ENCODE measurements at places on chromosomes 4 and X. TPM values are rescaled to one million over a fixed set of nuclear protein-coding genes. Genes with fewer than 3 reads are reported as not detected.

PAGE2B gene
- total RNA-seq: 0.48 TPM

SRPK3 gene
- total RNA-seq: not detected

DNA sequence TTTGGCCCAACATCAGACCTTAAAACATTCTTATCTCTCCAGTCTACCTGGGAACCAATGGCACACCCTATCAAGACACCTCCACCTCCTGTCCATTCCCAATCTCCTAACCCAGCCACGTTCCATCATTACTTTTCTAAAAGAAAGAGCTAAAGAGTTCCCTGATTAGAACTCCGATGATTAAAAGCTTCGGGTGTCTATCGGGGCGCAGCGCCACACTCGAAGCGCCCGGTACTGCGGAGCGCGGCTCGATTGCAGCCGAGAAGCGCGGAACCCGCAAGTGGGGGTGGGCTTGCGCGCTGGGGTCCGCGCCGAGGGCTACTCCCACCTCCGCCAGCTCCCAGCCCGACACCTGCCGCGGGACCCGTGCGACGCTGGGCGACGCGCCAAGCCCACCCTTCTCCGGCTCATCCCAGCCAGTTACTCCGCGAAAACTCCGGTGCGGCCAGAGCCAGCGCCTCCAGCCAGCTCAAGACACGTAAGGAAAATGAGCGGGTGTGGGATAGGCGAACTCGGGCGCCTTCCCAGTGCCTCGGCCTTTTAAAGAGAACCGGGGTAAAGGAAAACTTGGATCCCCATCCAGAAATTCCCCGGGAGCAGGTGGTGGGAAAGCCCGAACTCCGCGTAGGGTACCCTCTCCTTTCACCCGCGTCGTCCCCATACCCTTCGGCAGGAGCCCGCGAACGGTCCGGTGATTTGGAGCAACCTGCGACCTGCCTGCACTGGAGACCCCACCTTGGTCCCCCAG, 593 bp downstream of the NPY1R start:
- H3K4me3 ChIP-seq: peak overlapping the region; percentile 55
- H3K27ac ChIP-seq: no peak overlapping the region
- peaks cover 14% of the 10 kb centered on the region for H3K4me1 ChIP-seq
- no peaks in the 10 kb centered on the region for H3K36me3 ChIP-seq

DNA sequence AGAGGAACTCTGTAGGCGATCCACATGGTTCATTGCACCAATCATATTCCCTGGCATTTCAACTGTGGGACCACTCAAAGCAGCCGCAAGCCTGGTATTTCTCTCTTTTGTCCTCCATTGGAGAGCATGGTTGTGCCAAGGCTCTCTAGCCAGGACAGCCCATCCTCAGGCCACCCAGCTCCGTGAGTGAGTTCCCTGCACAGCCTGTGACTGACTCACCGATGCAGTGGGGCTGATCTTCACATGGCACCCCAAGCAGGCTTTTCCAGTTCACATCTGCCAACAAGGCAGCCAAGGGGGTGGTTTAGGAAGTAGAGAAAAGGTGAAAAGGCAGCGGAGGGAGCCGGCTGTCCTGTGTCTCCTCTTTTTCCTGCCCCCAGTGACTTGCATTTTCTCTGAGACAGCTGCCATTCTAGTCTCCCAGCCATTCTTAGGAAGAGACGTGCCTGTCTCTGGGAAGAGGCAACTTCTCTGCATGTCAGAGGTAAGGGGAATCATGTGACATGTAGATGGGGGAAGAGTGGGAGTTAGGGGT, 69.2 kb downstream of the MID1IP1 start:
- H3K27me3 ChIP-seq: no peaks in the 10 kb centered on the region
- H3K4me1 ChIP-seq: no peaks in the 10 kb centered on the region
- H3K36me3 ChIP-seq: no peaks in the 10 kb centered on the region

ASMT gene
- not detected for total RNA-seq

DNA sequence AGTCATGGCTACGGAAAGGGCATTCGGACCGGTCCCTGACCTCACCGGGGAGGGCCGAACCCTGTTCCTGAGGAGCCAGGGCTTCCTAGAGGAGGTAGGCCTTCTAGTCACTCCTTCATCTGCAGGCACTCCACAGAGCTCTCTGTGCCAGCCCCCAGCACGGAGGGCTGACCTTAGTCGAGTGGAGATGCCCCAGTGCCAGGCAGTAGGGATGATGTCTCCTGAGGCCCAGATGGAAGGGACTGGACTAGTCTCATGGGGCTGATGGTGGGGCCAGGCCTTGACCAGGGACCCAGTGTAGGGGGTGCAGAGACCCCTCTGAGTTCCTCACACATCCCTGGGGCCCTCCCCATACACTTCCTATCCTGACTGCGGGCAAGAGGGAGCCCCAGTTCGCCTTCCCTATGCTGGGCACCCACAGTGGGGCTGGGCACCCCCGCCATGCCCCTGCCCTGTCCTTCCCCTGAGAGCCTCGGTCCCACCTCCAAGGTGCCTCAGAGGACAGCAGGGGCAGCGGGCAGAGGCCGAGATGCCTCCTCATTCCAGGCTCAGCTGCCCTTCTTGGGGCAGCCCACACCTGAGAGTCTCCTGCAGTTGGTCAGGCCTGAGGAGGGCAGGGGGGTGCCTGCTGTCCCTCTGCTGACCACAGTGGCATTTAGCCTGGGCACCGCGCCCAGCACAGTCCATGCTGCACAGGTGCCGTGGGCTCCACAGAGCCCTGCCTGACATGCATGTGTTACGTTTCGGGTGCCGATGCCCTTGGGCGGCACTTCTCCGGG, 1.4 kb upstream of the MSANTD1 start:
- H3K27me3 ChIP-seq: no peaks in the 10 kb centered on the region
- no peak for DNase-seq
- H3K4me1 ChIP-seq: peaks cover 6% of the 10 kb centered on the region
- H3K36me3 ChIP-seq: peaks cover 1% of the 10 kb centered on the region
- H3K27ac ChIP-seq: no peak overlapping the region
- H3K4me3 ChIP-seq: no peak overlapping the region

BTK gene
- 0.38 TPM for total RNA-seq

DNA sequence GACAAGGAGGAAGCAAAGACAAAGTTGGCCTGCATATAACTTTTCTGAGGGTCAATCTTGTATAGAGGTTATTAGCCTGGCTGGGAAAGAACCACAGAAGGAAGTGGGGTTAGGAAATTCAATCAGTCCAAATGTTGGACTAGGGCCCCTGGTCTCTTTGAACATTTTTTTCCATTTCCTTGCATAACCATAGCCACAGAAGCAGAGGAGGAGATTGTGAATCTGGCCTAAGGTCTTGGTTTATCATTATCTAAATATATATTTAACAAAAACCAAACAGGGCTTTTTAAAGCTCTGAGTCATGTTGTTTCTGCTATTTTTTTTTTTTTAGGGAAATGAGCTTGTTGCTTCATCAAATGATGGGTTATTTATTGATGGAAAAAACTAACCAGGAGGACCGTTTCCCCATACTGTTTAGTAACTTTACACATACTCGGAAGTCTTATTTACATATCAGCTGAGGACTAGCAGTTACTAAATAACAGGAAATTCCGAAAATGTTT, 97.7 kb upstream of the ACSL4 start:
- no peaks in the 10 kb centered on the region for H3K27me3 ChIP-seq
- H3K36me3 ChIP-seq: no peaks in the 10 kb centered on the region
- no peaks in the 10 kb centered on the region for H3K4me1 ChIP-seq

DNA sequence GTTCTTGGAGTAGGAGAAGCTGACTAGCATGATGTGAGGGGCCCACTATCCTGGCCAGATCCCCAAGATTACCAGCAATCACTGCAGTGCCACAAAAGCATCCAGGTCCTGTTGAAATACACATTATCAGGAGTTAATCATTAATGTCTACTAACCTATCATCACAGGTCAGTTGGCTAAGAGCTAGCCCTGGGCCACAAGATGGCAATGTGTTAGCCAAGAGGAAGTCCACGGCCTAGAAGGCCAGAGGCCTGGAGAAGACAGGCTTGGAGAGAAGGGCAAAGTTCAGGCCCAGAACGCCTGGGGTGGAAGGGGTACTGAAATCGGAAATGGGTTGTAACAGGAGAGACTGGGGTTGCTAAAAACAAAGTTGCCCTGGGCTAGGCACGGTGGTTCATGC, 19.9 kb upstream of the KIAA1210 start:
- H3K36me3 ChIP-seq: no peaks in the 10 kb centered on the region
- no peak overlapping the region for H3K4me3 ChIP-seq
- DNase-seq: no peak
- H3K4me1 ChIP-seq: no peaks in the 10 kb centered on the region
- H3K27ac ChIP-seq: no peak overlapping the region

DNA sequence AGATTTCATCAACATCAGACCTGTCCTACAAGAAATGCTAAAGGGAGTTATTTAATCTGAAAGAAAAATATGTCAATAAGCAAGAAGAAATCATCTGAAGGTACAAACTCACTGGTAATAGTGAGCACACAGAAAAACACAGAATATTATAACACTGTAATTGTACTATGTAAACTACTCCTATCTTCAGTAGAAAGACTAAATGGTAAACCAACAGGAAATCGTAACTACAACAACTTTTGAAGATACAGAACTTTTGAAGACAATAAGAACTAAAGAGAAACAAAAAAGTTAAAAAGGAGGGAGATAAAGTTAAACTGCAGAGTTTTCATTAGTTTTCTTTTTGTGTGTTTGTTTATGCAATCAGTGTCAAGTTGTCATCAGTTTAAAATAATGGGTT, 12.4 kb downstream of the MED14 start:
- H3K36me3 ChIP-seq: peaks cover 34% of the 10 kb centered on the region
- H3K4me3 ChIP-seq: no peak overlapping the region
- no peak for DNase-seq
- H3K27me3 ChIP-seq: no peaks in the 10 kb centered on the region

GRCh38 chr4:8394061-8394519, 46.4 kb downstream of the ACOX3 start:
- peaks cover 6% of the 10 kb centered on the region for H3K36me3 ChIP-seq
- H3K4me1 ChIP-seq: no peaks in the 10 kb centered on the region
- H3K27ac ChIP-seq: no peak overlapping the region
- no peak for DNase-seq
- no peak overlapping the region for H3K4me3 ChIP-seq

DNA sequence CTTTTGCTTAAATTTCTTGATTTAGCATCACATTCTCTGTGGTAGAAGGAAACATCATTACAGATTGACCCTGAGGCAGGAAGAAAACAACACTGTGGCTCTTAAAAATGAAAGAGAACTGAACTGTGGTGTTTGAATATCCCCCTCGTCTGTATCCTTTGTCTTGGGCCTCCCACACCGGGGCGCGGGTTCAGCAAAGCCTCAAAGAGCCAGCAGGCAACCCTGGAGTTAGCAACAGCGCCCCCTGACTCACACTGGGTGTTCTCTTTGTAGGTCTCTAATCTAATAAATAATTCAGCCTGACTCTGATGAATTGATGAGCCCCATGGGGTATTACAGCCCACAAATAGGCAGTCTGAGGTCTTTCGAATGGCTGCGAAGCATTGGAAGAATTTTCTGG, 46.1 kb upstream of the CTSO start:
- peaks cover 18% of the 10 kb centered on the region for H3K27me3 ChIP-seq
- DNase-seq: no peak
- no peak overlapping the region for H3K4me3 ChIP-seq
- no peaks in the 10 kb centered on the region for H3K36me3 ChIP-seq

- no peak for DNase-seq
- no peaks in the 10 kb centered on the region for H3K27me3 ChIP-seq
- no peaks in the 10 kb centered on the region for H3K4me1 ChIP-seq
- no peaks in the 10 kb centered on the region for H3K36me3 ChIP-seq
- no peak overlapping the region for H3K27ac ChIP-seq
Measured at GRCh38 chrX:29470030-29470429, 745.3 kb upstream of the MAGEB2 start.

- H3K36me3 ChIP-seq: no peaks in the 10 kb centered on the region
- H3K27ac ChIP-seq: no peak overlapping the region
- H3K4me3 ChIP-seq: no peak overlapping the region
- no peak for DNase-seq
Measured at GRCh38 chr4:15769202-15769601, 8.9 kb upstream of the CD38 start.

- no peak for DNase-seq
- H3K27me3 ChIP-seq: no peaks in the 10 kb centered on the region
- H3K36me3 ChIP-seq: peaks cover 76% of the 10 kb centered on the region
- H3K4me3 ChIP-seq: peak overlapping the region; percentile 49
- peaks cover 81% of the 10 kb centered on the region for H3K4me1 ChIP-seq
Measured at GRCh38 chrX:136660896-136661295, 12.9 kb downstream of the CD40LG start.

GRCh38 chr4:137370206-137370633, 162.1 kb downstream of the PCDH18 start:
- no peaks in the 10 kb centered on the region for H3K4me1 ChIP-seq
- H3K27ac ChIP-seq: no peak overlapping the region
- no peaks in the 10 kb centered on the region for H3K36me3 ChIP-seq
- DNase-seq: no peak
- no peaks in the 10 kb centered on the region for H3K27me3 ChIP-seq
- H3K4me3 ChIP-seq: no peak overlapping the region

GRCh38 chr4:8534129-8534528, 46.1 kb upstream of the GPR78 start:
- no peak overlapping the region for H3K4me3 ChIP-seq
- H3K36me3 ChIP-seq: peaks cover 1% of the 10 kb centered on the region
- H3K27ac ChIP-seq: no peak overlapping the region
- no peaks in the 10 kb centered on the region for H3K4me1 ChIP-seq
- peaks cover 13% of the 10 kb centered on the region for H3K27me3 ChIP-seq

GRCh38 chr4:8233672-8234484, 34.8 kb downstream of the SH3TC1 start:
- H3K36me3 ChIP-seq: peaks cover 1% of the 10 kb centered on the region
- DNase-seq: no peak
- H3K4me3 ChIP-seq: no peak overlapping the region
- H3K27me3 ChIP-seq: no peaks in the 10 kb centered on the region
- H3K27ac ChIP-seq: no peak overlapping the region

NR0B1 gene
- not detected for total RNA-seq

MAGEC3 gene
- total RNA-seq: not detected

- H3K27ac ChIP-seq: no peak overlapping the region
- no peak overlapping the region for H3K4me3 ChIP-seq
- H3K4me1 ChIP-seq: no peaks in the 10 kb centered on the region
- no peaks in the 10 kb centered on the region for H3K27me3 ChIP-seq
Measured at GRCh38 chr4:183876268-183876934, 28.7 kb upstream of the STOX2 start.

DNA sequence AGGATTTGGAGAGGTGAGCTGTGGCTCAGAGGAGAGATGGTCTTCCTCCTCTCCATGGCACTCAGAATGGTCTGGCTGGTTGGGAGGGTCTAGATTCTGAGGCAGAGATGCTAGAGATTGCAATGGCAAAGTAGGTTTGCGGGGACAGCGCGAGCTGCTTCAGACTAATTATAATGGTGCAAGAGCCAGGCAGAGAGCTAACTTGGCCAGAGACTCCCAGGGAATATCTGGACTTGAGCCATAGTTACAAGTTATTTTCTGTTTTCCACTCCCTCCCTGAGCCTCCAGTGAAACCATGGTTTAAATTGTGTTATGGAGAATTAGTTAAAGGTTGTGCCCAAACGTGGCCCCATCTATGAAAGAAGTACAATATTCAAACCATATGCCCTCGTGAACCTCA, 44.7 kb upstream of the ELF2 start:
- no peak overlapping the region for H3K4me3 ChIP-seq
- no peak overlapping the region for H3K27ac ChIP-seq
- H3K36me3 ChIP-seq: no peaks in the 10 kb centered on the region
- DNase-seq: no peak

Measured in activated naive CD4-positive, alpha-beta T cell treated with anti-CD3 and anti-CD28 coated beads for 36 hours (primary cell).